ENCODE measurements at places on chromosomes 11 and 22.

DNA sequence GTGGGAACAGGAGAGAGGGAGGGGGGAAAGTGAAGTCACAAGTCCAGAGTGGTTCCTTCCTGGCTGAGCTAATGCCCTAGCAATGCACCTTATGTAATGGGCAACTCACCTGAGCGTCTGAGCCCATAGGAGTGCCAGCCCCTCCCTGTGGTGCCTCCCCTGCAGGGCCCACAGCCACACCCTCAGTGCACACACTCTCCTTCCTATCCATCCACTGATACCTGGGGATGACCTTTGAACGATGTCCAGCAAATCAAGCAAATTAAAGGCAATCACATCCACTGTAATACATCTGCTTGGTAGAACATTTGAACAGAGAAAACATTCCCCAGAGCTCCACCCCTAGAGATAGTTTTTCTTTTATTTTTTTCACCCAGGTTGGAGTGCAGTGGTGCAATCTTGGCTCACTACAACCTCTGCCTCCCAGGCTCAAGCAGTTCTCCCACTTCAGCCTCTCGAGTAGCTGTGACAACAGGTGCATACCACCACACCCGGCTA is 19.6 kb upstream of the MICAL2 start:
- DNase-seq, result no peak

DNA sequence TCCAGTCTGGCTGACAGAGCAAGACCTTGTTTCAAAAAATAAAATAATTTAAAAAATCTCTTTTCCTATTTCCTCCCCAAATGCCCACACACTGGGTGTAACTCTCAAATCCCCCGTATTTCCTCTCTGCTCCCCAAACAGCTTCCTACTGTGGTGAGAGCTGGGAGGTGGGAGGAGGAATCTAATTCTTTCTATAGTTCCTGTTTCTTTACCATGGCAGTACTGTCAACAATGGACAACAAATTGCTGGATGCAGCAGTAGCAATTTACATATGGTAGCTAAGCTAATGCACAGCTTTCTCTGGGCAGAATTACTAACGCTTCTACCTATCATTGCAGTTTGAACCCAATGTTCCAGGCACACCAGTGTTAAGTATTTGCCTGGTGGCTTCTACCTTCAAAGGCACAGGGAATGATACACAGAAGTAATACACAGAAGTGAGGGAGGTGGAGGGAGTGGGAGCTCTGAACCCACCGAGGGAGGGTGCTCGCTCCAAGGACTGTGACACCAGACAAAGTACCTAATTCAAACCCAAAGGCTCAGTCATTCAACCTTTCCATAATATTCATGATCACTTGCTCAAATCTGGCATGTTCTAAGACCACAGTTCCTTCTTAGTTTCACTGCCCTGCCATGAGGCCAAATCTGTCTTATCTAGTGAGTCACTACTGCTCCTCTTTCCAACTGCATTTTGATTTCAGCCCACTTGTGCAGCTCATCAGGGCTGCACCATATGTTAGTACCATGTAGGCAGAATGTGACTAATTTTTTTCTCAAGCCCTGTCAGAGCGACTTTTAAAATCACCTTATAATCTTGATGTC is 37.9 kb downstream of the CELF1 start:
- DNase-seq, result no peak

GRCh38 chr11:92267968-92268367 is 43.4 kb downstream of the FAT3 start:
- DNase-seq, result no peak

DNA sequence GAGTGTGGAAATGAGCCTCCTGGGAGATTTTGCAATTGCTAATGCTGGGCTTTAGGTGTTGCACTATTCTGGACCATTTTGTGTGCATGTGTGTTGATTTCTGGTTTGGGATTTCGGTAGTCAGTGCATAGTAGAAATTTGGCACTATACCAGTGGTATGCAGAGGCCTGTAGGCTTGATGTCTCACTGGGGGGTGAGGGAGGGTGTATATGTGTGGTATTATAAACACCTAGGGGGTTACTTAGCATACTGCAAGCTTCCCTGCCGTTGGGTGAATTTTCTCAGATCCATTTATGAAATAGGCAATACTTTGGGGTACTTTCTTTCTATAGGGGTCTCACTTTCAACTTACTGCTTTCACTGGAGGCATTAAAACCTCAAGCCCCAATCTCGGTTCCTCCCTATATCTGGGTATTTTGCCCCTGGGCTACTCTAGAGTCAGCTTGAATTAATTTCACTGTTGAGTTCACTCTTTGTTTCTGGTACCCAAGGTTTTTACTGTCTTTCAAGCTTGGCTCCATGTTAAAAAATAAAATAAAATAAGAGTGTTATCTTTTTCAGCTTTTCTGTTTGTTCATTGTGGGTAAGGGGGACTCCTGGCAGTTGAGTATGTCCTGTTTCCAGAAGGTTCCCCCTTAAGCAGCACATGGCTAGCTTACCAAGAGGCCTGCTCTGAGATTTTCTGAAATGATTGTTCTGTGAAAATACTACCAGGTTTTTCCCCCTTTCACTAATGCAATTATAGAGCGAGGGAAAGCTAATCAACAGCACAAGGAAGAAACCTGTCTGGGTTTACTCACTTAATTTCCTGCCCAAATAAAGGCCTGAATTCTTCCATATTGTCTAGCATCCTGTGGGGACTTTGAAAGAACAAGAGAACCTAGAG is 45.8 kb downstream of the PPFIBP2 start:
- DNase-seq, result no peak

GRCh38 chr22:36816339-36816635 is 548 bp downstream of the PVALB start:
- DNase-seq, result no peak

DNA sequence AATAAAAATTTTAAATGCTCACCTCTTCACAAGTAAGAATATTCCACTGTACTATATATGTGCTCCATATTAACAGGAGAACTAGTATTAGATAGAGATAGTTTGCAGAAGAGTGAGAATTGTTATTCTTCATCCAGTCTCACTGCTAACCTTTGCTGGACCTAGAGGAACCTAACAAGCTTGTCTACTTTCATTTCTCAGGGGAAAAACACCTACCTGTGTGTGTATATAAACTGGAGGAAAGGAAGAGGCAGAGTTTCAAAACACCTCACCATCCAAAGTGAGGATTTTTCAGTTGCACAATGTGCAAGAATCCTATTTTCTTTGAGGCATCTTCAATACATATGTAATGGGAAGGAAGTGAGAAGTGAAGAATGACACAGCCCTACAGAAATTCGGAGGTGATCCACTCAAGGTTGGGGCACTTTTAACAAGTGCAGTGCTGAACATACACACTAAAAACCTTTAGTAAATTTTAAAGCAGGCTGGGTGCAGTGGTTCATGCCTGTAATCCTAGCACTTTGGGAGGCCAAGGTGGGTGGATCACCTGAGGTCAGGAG is 52.4 kb downstream of the SYTL2 start:
- no peak for DNase-seq

DNA sequence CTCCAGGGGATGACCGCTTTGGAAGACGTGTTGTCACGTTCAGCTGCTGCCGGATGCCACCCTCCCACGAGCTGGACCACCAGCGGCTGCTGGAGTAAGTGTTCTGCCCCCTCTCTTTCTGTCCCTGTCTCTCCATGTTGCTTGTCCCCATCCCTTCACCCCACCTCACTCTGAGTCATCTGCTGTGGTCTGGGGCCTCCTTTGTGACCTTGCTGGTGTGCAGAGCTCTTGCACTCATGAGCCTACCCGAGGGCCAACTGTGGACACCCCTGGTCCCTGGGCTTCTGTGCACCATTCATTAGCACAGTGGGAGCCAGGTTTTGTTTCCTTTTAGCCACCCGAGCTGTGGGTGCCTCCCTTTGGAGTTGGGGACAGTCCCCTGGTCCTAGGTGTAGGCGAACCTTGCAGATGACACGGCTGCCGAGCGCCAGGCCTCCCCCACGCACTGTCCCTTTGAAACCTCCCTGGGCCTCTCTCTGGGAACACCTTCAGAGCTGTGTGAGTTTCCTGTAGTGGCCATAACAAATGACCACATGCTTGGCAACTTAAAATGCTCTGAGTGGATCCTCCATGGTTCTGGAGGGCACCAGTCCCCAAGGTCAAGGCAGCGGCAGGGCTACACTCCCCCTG is 49.8 kb downstream of the ARHGAP8 start:
- no peak for DNase-seq

DNA sequence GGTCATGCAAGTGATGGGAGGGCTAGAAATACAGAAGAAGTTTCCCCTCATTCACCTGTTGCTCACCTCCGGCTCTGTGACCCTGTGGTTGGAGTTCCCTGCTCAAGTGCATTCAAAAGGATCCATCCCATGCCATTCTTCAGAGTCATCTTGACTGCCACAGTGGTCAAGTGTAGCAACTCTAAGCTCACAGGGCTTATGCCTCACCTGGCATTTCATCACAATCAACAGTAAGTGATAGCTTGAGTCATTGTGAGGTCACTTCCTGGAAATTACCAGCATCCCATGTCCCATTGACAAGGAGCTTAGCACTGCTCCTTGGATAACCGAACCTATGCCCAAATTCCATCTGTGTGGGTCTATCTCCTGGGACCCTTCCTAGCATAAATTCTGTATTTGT is 55.6 kb downstream of the OR4C45 start:
- no peak for DNase-seq

DNA sequence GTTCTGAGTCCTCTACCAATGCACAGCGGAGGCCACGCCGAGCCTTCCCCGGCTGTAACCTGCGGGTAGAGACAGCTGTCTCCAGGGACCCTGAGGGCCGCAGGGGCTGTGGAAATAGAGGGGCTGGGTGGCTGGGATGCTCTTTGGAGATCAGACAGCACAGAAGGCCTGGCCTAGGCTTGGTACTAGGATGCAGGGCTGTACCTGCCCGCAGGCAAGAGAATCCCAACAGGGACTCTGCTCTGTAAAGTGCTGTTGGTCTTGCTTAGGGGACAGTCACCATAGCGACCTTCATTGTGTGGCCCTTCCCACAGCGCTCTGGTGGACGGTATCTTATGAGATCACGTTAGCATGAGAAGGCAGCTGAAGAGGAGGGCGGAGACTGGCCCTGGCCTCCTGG is 11.3 kb upstream of the KCNJ5 start:
- DNase-seq, result no peak

DNA sequence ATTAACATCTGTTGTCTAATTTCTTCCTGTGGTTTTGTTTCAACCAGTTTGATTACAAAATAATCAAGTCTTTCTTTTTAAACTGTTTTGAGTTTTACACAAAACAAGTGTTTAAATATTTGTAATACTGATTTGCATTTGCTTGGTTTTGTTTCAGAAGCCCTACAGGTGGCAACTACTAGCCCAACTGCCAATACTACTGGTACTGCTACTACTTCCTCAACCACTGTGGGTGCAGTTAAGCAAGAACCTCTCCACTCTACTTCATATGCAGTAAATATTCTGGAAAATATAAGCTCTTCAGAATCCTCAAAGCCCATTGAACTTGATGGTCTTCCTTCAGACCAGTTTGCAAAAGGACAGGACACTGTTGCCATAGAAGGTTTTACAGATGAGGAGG is 61.1 kb downstream of the QSER1 start:
- DNase-seq, result no peak

DNA sequence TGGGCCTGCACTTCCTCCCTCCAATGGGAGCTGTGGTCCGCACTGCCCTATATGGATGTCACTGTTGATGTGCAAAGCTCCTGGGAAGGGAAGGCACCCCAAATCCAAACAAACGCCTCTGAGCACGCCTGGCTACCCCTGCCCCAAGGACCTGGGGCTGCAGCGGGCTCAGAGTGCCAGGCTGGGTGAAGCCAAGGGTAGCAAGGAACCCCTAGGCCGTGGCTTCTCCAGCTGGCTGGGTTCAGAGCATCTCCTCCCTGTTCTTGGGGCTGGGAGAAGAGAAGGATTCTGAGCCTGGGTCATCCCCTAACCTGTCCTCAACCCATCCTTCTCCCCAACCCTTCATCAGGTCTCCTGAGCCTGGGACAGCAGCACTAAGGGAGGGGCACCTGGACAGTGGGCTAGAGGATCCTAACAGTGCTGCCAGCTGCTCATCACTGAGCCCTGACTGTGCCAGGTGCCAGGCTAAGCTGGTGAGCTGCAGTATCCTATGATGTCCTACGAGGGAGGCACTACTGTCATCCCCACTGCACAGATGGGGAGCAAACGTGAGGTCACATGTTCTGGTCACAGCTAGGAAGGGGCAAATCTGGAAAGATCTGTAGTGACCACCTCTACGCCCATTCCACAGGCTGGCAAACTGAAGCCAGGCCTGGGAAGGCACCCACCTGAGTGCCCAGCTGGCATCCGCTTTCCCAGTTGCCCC is 3.0 kb downstream of the SSTR3 start:
- no peak for DNase-seq

DNA sequence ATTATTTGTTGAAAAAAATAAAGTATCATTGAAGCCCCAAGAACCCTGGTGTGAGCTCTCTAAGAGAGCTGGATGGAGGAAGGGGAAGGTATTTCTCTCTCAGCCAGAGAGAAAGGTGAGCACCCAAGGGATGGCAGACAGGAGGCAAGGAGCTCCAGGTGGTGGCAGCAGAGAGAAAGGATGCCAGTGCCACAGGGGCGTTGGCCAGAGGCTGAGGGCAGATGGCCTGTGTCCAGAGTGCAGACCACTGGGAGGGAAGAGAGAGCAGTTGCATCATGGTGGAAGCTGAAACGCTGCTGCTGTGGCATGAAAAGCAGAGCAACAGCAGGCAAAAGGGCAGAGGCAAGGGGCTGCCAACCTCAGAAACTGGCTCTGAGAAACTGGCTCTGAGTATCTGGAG is 8.5 kb downstream of the SPON1 start:
- no peak for DNase-seq

DNA sequence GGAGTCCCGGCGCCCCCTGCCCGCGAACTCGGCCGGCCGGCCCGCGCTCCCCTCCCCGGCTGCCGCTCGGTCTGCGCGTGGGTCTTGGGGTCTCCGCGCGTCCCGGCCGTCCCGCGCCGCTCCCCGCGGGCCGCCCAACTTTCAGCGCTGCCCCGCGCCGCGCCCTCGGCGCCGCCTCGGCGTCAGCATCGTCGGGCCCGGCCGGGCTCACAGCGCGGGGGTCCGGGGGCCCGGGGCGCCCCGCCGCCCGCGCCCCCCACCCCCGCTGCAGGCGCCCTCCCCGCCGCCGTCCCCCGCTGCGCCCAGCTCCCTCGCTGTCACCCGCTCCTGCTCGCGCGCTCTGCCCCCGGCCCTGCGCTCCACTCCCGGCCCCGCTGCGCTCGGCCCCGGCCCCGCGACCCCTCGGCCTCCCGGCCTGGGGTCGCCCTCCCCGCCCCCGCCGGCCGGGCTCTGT is at the start of gene KCNJ4:
KCNJ4 (minus strand) TSS at position 124 of the 454 bp plus-strand sequence. CDS start 27,067 bp downstream, outside the sequence.
- no peak for DNase-seq

- no peak for DNase-seq
Measured at GRCh38 chr11:1508491-1508891, 21.9 kb upstream of the MOB2 start.

GRCh38 chr11:74282421-74282820 is 29.0 kb downstream of the P4HA3 start:
- DNase-seq, result no peak
